NCI-H1417 treated with DMSO at 0.1 percent for 48 hours (cell line): ENCODE measurements at places on chromosomes 7 and 10.

DNA sequence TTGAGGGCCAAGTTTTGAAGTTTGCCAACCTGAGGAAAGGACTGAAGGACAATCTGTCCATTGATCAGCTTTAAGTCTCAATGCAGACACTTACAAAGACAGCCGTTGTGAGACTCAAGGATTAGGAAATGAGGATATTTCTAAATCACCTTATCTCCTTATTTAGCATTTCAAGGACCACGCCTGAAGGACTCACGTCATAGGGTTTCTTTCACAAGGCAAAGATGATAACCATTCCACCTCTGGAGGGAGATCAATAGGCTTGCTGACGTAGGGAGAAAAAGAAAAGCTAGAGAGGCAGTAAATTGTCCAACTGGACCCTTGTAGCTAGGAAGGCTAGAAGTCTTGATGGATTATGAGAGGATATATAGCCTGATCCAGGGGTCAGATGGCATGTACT lies 3.3 kb upstream of the ASB4 start:
- DNase-seq = no peak

GRCh38 chr10:78326372-78326771 lies 292.7 kb downstream of the RPS24 start:
- DNase-seq = no peak

DNA sequence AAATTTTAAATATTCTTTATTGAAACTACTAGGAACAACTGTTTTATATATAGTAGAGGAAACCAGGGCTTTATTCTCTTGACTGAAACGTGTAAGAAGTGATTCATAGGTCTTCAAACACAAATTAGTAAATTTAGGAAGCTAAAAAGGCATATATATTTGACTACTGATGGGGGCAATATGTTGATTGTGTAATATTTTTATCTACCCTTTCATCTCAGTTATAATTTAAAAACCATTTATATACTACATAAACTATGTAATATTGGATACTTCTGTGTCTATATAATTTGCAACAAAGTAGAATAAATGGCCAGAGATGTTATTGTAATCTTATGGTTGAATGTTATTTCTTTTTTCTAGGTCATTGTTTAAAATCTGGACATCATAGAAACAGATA lies 269.3 kb upstream of the KAT6B start:
- no peak for DNase-seq

DNA sequence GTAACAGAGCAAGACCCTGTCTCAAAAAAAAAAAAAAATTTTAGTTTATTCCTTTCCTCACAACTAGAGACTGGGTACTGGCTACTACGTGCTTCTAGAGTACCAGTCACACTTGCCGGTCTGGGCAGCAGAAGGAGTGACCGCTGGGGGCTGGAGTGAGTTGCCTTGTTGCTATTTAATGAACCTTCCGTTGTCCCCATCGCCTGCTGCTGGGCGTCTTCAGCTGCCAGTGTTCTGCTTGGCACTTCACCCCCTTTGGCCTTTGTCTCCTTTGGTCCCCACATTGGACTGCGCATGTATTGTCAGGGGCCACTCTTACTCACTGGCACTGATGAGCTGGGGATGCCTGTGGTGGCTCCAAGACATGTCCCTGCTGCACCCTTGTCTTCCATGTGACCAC lies 110.6 kb downstream of the CLEC2L start:
- no peak for DNase-seq
